IMR-90 (cell line): ENCODE measurements at places on chromosomes 1 and 21. TPM values are rescaled to one million over a fixed set of nuclear protein-coding genes. Genes with fewer than 3 reads are reported as not detected.

OR14C36 gene
- total RNA-seq, result not detected in 2 replicates

INAVA gene
- under 0.01 TPM in 1 of 2 replicates, not detected in the other for total RNA-seq

IVL gene
- not detected in 2 replicates for total RNA-seq

GORAB gene
- 11.3 and 17.2 TPM in 2 replicates for total RNA-seq

CYB5RL gene
- total RNA-seq, result 3.3 and 3.8 TPM in 2 replicates

IFI16 gene
- total RNA-seq, result 45.0 and 60.3 TPM in 2 replicates

PTGER3 gene
- under 0.01 TPM in 1 of 2 replicates, not detected in the other for total RNA-seq

CFHR5 gene
- total RNA-seq, result not detected in 2 replicates

HES2 gene
- not detected in 2 replicates for total RNA-seq

LCA5L gene
- 0.18 and 0.28 TPM in 2 replicates for total RNA-seq

PEX11B gene
- total RNA-seq, result 15.4 and 19.7 TPM in 2 replicates

SYDE2 gene
- total RNA-seq, result 10.0 and 11.7 TPM in 2 replicates

ZRANB2 gene
- total RNA-seq, result 23.7 and 41.7 TPM in 2 replicates

OBSCN gene
- total RNA-seq, result 4.1 and 4.2 TPM in 2 replicates

TGFB2 gene
- total RNA-seq, result 3.8 and 5.3 TPM in 2 replicates

FNDC10 gene
- total RNA-seq, result 0.28 and 0.36 TPM in 2 replicates

LCE2B gene
- not detected in 2 replicates for total RNA-seq

AMY2A gene
- not detected in 2 replicates for total RNA-seq

GNPAT gene
- total RNA-seq, result 36.0 and 43.9 TPM in 2 replicates

CFHR1 gene
- total RNA-seq, result not detected in 2 replicates

NPL gene
- 0.36 and 0.83 TPM in 2 replicates for total RNA-seq

ALX3 gene
- total RNA-seq, result not detected in 2 replicates

GPR25 gene
- not detected in 2 replicates for total RNA-seq

TCHH gene
- not detected in 2 replicates for total RNA-seq

DNTTIP2 gene
- 24.4 and 35.8 TPM in 2 replicates for total RNA-seq

PLA2G4A gene
- total RNA-seq, result 3.8 and 4.4 TPM in 2 replicates

ARHGEF10L gene
- 4.8 and 5.0 TPM in 2 replicates for total RNA-seq

GFI1 gene
- under 0.01 TPM in 2 replicates for total RNA-seq

MYCL gene
- total RNA-seq, result 0.56 and 0.72 TPM in 2 replicates

SWT1 gene
- total RNA-seq, result 2.7 and 4.2 TPM in 2 replicates
